SJCRH30 (cell line): ENCODE measurements at places on chromosomes 2 and 18. TPM values are rescaled to one million over a fixed set of nuclear protein-coding genes. Genes with fewer than 3 reads are reported as not detected.

DNA sequence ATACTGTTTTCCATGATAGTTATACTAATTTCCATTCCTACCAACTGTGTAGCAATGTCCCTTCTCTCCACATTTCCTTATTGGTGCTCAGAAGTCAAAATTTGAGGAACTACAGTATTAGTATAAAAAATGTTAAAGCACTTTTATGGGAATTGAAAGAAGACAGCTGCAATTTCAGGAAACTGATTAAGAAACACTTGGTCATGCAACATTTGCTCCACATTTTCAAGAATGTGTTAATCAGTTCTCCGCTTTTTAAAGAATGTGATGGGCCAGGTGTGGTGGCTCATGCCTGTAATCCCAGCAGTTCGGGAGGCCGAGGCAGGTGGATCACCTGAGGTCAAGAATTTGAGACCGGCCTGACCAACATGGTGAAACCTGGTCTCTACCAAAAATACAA, 33.6 kb upstream of the MGAT4A start:
- H3K27me3 ChIP-seq: no peaks in the 10 kb centered on the region
- no peak overlapping the region for H3K4me3 ChIP-seq
- H3K27ac ChIP-seq: no peak overlapping the region

SERPINB2 gene
- total RNA-seq: not detected in 2 replicates

GRCh38 chr2:70532244-70532935, 21.2 kb downstream of the TGFA start:
- H3K4me3 ChIP-seq: no peak overlapping the region
- H3K27me3 ChIP-seq: no peaks in the 10 kb centered on the region
- no peak overlapping the region for H3K27ac ChIP-seq
- no peaks in the 10 kb centered on the region for H3K4me1 ChIP-seq
- DNase-seq: no peak

TMEM163 gene
- 0.04 TPM in 1 of 2 replicates, not detected in the other for total RNA-seq

DNA sequence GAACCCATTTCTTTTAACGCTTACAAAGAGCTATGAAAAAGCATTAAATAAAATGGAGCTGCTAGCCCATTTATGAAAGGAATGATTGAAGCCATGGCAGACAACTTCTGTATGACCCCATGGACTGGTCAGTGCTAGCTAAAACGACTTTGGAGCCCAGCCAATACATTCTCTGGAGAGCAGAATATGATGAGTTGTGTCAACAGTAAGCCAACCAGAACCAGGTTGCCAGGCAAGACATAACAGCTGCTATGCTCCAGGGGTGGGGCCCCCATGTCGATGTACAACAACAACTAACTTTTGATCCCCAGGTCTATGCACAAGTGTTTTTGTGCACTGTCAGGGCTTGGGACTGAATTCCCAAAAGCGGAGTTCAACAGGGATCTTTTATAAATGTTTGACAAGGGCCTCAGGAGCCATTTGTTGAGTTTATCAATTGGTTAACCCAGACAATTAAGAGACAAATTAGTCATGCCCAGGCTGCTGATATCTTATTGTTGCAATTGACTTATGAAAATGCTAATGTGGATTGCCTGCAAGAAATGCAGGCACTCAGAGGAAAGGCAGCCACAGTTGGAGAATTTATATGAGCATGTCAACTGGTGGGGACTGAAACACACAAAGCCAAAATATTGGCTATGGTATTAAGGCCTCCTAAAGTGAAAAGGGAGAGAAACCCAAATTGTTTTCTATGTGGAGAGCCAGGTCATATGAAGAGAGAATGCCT, 64.6 kb upstream of the MYO3B start:
- DNase-seq: peak; percentile 86
- H3K4me1 ChIP-seq: peaks cover 15% of the 10 kb centered on the region
- no peaks in the 10 kb centered on the region for H3K27me3 ChIP-seq
- H3K36me3 ChIP-seq: no peaks in the 10 kb centered on the region
- H3K4me3 ChIP-seq: peak overlapping the region; percentile 19; the same call in 1 of the 2 replicates

IL36RN gene
- not detected in 2 replicates for total RNA-seq

EXOC6B gene
- 24.2 and 24.8 TPM in 2 replicates for total RNA-seq

SP5 gene
- total RNA-seq: 0.10 TPM in 1 of 2 replicates, not detected in the other

DNA sequence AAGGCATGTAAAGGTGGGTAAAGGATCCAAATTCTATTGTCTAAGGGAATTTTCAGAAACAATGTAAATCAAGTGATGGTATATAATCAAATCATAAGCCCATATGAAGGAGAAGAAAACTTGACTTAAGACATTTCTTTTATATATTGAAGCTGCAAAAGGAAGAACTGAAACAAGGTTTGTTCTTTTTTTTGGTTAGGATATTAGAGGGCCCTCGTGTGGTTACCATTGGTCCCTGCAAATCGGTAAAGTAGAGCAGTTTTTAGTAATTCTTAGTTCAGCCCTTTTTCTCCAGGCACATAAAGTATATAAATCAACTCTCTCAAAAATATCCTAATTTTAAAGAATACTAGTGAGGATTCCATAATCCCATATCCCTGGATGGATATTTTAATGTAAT, 105.6 kb upstream of the STK17B start:
- H3K36me3 ChIP-seq: no peaks in the 10 kb centered on the region
- DNase-seq: peak; percentile 68
- H3K4me1 ChIP-seq: peaks cover 46% of the 10 kb centered on the region
- H3K27me3 ChIP-seq: no peaks in the 10 kb centered on the region
- H3K4me3 ChIP-seq: no peak overlapping the region

REG3G gene
- not detected in 2 replicates for total RNA-seq

PSMA8 gene
- not detected in 2 replicates for total RNA-seq

DNA sequence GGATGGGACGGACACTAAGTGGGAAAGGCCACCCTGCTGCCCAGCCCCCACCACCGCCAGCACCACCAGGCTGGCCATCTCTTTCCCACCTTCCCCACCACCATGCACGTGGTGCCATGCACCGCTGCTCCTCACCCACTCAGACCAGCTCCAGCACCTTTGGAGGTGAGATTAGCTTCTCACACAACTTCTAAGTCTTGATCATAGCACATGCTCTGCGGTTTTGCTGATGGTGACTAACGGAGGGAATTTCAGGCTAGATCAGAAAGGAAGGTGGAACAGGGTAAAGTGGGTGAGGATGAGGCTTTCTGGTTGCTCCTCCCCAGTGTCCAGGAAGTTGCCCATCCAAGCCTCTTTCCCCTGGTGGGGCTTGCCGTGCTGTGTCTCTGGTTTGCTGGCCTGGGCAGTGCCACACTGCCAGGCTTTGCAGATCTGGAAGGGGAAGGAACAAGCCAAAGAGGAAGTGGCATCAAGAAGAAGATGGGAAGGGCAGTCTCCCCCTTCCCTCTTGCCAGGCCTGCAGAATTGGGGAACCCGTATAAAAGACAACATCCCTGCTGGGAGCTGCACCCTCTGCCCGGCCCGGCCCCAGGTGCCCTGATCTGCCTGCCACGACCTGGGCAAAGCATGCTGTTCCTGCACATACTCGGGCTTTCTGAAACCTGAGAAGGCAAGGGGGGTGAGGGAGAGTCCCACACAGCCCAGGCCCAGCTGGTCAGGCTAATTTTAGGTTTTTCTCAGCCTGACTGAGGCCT, 44.3 kb upstream of the CAB39 start:
- peaks cover 49% of the 10 kb centered on the region for H3K4me1 ChIP-seq
- no peaks in the 10 kb centered on the region for H3K36me3 ChIP-seq
- peak; percentile 69 for DNase-seq

DNA sequence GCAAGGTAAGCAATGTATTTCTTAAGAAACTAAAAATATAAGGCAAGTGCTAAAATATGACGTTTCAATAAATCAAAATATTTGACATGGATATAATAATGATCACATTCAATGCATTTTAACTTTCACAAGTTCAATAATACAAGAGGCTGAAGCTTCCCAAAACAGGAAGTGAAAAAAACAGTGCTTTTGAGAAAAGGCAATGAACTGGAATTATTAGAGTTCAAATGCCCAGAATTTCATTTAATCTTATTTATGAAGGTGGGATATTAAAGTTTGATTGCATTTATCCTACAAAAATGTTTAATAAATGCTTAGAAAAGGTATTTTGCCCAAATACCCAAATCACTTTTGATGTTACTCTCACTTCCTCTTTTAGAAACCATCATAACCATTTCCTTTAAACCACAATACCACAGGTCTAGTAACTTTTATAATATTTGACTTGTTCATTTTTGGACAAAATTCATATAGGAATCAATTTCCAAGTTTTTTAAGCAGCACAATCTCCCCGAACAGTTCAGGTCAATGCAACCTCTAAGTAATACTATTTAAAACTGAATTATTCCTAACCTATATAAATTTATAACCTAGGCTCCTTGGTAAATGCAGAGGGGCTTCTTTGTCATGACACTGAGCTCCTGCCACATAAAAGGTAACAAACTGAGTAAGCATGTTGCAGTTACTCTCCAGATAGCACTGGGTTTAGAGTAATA, 2.1 kb downstream of the NCKAP1 start:
- peak overlapping the region; percentile 97 for H3K4me3 ChIP-seq
- H3K27ac ChIP-seq: peak overlapping the region; percentile 37
- DNase-seq: peak; percentile 7
- no peaks in the 10 kb centered on the region for H3K27me3 ChIP-seq
- H3K36me3 ChIP-seq: no peaks in the 10 kb centered on the region

- H3K4me1 ChIP-seq: no peaks in the 10 kb centered on the region
- H3K36me3 ChIP-seq: no peaks in the 10 kb centered on the region
These were observed 134.5 kb upstream of the CTAGE1 start for GRCh38 chr18:22552254-22552653.
